Fibroblast of skin of scalp (primary cell): ENCODE measurements at places on chromosomes 4 and X.

GRCh38 chr4:177489471-177490246 lies 47.4 kb upstream of the AGA start:
- DNase-seq = peak; percentile 29

DNA sequence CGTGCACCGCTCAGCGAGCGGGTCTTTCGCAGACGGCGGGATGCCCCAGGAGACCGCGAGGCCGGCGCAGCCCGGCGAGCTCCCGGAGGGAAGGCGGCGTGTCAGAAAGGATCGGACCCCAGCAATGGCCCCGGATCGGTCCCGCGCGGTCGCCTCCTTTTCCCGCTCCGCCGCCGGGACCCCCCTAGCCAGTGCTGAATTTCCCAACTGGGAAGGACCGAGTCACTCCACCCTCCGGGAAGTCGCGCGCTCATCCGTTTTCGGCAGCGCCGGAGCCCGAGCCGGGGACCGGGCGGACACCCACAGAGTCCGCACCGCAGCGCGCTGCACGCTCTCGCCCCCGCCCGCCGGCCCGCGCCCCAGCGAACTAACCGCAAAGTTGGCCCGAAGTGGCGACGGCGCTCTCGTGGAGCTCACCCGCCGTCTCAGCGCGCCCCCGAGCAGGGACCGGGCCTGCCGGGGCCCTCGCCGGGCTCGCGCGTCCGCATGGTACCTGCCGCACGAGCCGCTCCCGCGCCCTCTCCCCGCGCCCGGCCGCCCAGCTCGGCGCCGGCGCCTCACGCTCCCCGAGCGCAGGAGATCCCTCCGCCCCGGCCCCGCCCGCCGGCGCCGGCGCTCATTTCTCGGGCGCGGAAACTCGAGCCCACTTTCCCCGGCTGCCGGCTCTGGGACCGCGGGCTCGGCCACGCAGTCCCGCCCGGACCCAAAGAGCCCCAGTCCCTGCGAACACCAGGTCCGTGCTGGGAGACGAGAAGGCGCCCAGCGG lies at the start of gene FAT1:
Gene FAT1, minus strand, starts transcription at position 565 of the 766 bp plus-strand sequence. CDS start 14,029 bp downstream, outside the sequence.
- DNase-seq = peak; percentile 87

DNA sequence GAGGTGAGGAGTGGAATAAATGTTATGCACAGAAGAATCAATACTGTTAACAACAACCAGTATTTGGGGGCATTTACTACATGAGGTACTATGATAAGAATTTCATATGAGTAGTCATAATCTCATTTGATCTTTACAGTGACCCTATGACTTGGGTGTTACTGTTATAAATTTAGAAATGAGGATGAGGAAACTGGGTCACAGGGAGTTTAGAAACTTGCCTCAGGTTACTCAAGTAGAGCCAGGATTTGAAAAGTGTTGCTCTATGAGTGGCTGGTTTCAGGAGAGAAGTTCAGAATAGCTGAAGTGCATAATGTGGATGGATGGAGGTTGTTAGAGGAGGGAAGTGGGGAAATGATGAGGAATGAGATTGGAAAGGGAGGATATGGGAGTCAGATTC lies 16.6 kb upstream of the DDIT4L start:
- DNase-seq = no peak

- DNase-seq = peak; percentile 39
These were observed 238.8 kb downstream of the GRIA3 start for GRCh38 chrX:123422875-123423274.

- no peak for DNase-seq
These were observed 330.9 kb upstream of the PPP1R2C start for GRCh38 chrX:43108828-43109227.

DNA sequence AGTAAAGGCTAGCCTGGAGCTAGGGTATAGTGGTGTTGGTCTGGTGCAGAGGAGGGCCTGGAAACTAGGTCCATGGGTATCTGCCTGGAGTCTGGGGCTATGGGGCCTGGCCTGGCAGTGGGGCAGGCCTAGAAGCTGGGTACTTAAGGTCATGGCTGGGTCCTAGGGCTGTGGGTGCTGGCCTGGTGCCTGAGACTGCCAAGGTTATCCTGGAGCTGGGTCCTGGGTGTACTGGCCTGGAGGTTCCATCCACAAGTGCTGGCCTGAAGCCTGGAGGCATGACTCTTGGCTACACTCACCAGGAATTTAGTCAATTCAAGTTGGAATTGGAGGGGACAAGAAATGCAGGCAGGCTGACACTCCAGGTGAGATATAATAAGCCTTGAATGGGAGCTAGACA lies 108.4 kb upstream of the ZCCHC13 start:
- DNase-seq = no peak

DNA sequence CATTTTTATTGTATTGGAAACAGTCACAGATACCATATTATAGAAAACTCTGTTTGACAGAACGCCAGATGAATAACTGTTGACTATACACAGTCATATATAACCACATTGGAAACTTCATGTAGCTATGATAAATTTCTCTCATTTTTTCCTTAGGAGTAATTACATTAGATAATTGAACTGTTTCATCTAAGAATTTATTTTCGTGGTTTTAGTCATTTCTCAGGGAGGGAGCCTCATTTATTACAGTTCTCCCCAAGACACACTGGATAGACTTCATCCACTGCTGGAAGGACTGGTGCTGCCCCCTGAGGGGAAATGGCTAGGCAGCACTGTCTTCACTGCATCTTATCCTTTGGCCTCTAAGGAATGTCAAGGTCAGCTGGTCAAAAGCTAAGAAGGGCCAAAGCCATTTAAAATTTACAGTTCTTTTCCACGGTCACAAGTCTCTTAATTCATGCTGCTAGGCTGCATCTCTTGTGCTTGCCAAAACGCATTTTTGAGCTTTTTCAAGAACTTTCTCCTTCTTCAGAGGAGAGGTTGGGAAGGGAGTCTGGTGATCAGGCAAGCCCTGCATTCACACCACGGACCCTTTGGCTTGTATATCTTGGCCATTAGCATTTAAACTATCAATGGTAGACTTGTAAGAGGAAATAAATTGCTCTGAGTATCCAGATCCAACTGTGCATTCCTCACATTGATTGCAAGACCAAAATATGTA lies 145.1 kb downstream of the CBR4 start:
- DNase-seq = peak; percentile 89

- DNase-seq = peak; percentile 62
These were observed 28.3 kb downstream of the ZFYVE28 start for GRCh38 chr4:2390146-2390545.

DNA sequence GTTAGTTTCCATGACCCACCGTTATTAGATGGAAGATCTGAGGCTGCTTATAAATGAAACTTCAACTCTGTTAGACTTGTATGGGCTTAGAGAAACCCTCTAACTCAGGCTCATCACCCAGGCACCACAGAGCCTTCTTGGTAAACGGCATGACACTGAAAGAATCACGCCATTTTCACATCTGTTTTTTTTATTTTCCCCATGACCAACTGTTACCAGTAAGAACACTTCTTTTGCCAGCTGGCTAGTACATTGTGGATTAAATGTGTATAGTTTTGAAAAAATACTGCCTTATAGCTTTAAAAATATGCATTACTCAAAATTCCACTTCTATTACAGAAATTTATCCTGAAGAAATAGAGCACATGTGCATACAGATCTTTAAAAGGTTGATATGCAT lies 48.0 kb upstream of the APELA start:
- no peak for DNase-seq

DNA sequence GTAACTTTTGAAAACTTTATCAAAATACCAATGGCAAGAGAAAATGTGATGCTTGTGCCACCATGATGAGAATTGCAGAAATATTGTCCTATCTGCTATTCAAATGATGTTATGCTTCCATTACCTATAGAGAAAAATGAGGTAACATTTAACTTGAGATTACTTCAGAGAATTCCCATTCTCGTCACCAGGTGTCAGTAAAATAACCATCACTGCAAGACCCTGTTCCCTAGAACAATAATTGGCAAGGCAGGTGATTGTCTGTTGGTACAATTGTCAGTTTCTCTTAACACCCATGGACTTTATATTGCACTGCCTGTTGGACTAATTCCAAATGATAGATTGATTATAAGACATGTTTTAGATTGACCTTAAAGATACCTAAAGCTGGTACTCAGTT lies 179.9 kb downstream of the GABRG1 start:
- DNase-seq = no peak

DNA sequence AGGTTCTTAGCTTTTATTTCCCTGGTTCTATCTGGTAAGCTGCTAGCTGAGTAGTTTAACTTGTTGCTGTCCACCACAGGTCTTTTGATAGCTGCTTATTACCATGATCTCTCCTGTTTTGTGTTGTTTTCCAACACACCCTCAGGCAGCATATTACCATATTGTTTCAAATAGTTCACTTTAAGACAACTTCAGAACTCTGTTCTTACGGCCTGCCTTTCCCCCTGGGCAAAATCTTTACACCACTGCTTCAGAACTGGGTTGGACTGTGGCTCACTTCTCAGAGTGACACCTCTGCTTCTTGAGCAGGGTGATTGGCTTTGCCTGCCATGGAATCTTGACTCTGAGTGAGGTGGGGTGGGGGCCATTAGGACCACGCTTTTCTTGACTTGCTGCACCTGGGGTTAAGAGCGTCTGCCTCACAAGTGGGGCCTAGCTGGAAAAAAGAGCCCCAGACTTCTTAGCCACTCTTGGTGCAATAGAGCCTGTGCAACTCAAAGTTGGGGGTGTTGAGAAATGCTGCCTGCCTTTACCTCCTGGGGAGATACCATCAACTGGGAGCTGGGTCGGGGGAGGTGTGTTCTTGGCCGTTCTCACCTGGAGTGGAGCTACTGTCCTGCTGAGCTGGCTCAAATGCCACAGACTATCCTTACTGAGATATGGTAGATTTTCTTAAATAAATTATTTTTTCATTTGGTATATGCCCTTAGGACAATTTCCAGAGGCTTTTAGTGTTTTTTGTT lies 23.4 kb downstream of the USP9X start:
- no peak for DNase-seq

GRCh38 chr4:101039367-101039766 lies 308.0 kb downstream of the PPP3CA start:
- DNase-seq = no peak
